ENCODE measurements at places on chromosomes 6 and 20.
A peak's percentile ranks its signal among the peaks of the same experiment; 100 is the strongest.

GRCh38 chr6:18493382-18493891, 106.3 kb downstream of the RNF144B start:
- no peak overlapping the region for H3K27ac ChIP-seq
- H3K4me3 ChIP-seq: no peak overlapping the region
- peaks cover 4% of the 10 kb centered on the region for H3K27me3 ChIP-seq

GRCh38 chr20:23156842-23157423, 70.8 kb upstream of the CD93 start:
- H3K27ac ChIP-seq: no peak overlapping the region

DNA sequence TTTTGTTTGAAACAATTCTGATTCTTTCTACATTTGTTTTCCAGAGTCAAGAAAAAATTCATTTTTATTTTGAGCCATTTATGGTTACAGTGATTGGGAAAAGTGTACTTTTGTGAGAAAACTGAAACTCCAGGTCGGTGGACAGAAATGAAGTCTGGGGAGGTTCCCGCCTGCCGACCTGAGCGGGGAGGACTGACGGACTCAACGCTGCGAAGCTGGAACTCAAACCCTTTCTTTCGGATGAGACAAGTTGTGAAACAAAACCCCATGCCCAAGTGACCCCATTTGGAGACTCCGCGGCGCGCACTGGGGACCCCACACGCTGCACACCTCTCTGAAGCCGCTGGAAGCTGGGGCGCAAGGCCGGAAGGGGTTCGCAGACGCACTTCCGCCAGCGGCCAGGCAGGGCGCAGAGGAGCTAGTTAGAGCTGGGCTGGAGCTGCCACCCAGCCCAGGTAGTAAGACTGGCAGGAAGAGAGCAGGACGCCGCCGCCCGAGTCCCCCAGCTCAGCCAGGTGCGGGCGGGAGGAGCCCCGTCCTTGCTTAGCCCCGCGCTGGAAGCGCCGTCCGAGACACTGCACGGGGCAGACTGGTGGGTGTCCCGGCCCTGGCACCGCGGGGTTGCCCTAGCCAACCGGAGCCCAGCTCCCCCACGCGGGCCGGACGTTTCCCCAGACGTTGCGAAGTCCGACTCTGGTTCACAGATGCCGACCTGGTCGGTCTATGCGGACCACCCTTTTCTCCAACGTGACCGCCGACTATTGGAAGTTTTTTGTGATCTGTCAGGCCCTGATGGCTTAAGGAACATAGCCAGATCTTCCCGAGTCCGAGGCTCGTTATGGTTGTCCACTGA, 19.8 kb upstream of the ZSCAN16 start:
- H3K4me1 ChIP-seq: peaks cover 9% of the 10 kb centered on the region
- peak overlapping the region; percentile 86 for H3K27ac ChIP-seq
- H3K27me3 ChIP-seq: peaks cover 5% of the 10 kb centered on the region

- peaks cover 77% of the 10 kb centered on the region for H3K4me1 ChIP-seq
- H3K36me3 ChIP-seq: peaks cover 26% of the 10 kb centered on the region
- H3K4me3 ChIP-seq: peak overlapping the region; percentile 96
- no peaks in the 10 kb centered on the region for H3K27me3 ChIP-seq
- H3K27ac ChIP-seq: peak overlapping the region; percentile 93
Observed at GRCh38 chr6:32176476-32177182, 745 bp upstream of the AGPAT1 start.

- H3K27me3 ChIP-seq: peaks cover 10% of the 10 kb centered on the region
- H3K27ac ChIP-seq: no peak overlapping the region
- DNase-seq: no peak
- H3K36me3 ChIP-seq: no peaks in the 10 kb centered on the region
Observed at GRCh38 chr6:82711105-82711827, 347.6 kb downstream of the TPBG start.

- peaks cover 48% of the 10 kb centered on the region for H3K27me3 ChIP-seq
- no peak overlapping the region for H3K4me3 ChIP-seq
Observed at GRCh38 chr6:16236009-16236501, 2.3 kb upstream of the GMPR start.

GRCh38 chr6:99393366-99393697, 663 bp downstream of the COQ3 start:
- peak overlapping the region; percentile 94 for H3K27ac ChIP-seq
- no peaks in the 10 kb centered on the region for H3K27me3 ChIP-seq
- peaks cover 4% of the 10 kb centered on the region for H3K36me3 ChIP-seq
- peaks cover 16% of the 10 kb centered on the region for H3K4me1 ChIP-seq
- DNase-seq: no peak

GRCh38 chr20:58239216-58239615, 10.8 kb upstream of the ANKRD60 start:
- peaks cover 38% of the 10 kb centered on the region for H3K4me1 ChIP-seq
- H3K4me3 ChIP-seq: no peak overlapping the region
- peaks cover 2% of the 10 kb centered on the region for H3K36me3 ChIP-seq
- DNase-seq: no peak

GRCh38 chr6:81998432-81998831, 246.0 kb upstream of the TENT5A start:
- no peaks in the 10 kb centered on the region for H3K36me3 ChIP-seq
- H3K4me3 ChIP-seq: no peak overlapping the region
- H3K27ac ChIP-seq: no peak overlapping the region

- H3K36me3 ChIP-seq: no peaks in the 10 kb centered on the region
- no peak overlapping the region for H3K4me3 ChIP-seq
- no peak for DNase-seq
- H3K27me3 ChIP-seq: no peaks in the 10 kb centered on the region
Observed at GRCh38 chr6:126337323-126337722, 2.6 kb upstream of the CENPW start.

DNA sequence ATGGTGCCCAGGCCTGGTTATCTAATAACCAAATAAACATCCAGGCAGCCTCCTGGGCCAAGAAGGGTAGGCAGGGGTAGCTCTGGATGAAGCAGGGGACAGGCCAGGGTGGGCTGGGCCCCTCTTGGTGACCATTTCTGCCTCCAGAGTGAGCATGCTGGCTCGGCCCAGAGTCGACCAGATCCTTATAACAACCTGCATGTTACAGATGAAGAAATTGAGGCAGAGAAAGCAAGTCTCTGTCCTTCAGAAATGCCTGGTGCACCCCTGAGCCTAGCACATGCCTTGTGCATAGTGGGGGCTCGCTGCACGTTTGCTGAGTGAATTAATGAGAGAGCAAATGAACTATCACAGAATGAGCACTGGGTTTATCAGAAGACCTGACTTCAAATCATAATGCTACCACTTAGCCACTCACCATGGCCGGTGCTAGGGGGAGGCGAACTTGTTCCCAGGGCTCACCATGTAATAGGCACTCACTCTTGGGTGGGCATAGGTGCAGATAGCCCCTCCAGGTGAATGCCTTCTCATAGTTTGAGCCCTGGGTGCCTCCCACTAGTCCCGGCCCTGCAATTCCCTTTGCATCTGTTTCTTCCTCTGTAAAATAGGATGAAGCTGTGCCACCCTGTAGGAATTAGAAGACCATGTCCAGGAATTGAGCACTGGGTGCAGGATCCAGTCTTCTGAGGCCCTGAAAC, 3.8 kb upstream of the APCDD1L start:
- no peak overlapping the region for H3K4me3 ChIP-seq
- peaks cover 18% of the 10 kb centered on the region for H3K27me3 ChIP-seq
- no peak overlapping the region for H3K27ac ChIP-seq
- H3K4me1 ChIP-seq: peaks cover 8% of the 10 kb centered on the region
- no peaks in the 10 kb centered on the region for H3K36me3 ChIP-seq

DNA sequence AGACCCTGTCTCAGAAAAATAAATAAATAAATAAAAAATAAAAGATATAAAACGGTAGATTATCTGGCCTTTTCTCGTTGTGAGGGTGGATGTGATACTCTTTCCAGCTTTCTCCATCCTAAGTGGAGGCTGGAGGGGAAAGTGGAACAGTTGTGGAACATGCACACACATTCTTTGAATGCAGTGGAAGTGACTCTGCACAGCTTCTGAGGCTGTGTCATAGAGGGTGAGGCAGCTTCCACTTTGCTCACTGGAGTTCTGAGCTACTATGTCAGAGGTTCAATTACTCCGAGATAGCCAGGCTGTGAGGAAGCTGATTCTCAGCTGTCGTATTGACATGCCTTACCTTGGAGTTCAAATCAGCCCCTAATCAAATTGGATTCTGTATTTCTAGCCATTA, 82.2 kb downstream of the CHMP4B start:
- H3K4me3 ChIP-seq: no peak overlapping the region
- H3K36me3 ChIP-seq: no peaks in the 10 kb centered on the region

Data from activated naive CD8-positive, alpha-beta T cell treated with anti-CD3 and anti-CD28 coated beads, Interleukin-2, amount 50 U/mL, for 24 hours (primary cell).